ENCODE measurements at places on chromosomes 6 and 20.

GRCh38 chr6:92753956-92754355 is 665.4 kb downstream of the EPHA7 start:
- DNase-seq, result no peak

DNA sequence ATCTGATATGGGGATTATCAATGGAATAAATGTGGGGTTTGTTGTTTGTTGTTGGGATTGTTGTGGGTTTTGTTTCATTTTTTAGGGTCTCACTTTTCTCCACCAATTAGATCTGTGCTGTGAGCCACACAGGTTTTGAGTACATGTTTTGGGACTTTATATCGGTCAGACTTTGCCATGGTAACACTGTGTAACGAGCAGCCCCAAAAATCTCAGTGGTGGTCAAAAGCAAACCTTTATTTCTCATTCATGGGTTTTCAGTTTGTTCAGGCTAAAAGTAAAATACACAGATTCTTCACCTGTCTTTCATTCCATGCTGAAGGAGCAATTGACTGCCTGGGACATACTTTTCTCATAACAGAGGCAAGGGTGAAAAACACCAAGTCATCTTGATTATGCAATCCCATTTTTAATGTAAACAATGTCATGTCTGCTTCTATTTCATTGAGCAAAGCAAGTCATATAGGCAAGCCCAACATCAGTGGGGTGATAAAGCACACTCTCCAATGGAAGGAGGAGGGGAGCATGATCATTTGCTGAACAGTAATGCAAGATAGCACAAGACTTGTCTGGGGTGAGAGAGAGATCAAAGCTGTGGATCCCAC is 101.1 kb upstream of the PLCB4 start:
- no peak for DNase-seq

- no peak for DNase-seq
Measured at GRCh38 chr6:5302220-5302946, 41.1 kb downstream of the FARS2 start.

DNA sequence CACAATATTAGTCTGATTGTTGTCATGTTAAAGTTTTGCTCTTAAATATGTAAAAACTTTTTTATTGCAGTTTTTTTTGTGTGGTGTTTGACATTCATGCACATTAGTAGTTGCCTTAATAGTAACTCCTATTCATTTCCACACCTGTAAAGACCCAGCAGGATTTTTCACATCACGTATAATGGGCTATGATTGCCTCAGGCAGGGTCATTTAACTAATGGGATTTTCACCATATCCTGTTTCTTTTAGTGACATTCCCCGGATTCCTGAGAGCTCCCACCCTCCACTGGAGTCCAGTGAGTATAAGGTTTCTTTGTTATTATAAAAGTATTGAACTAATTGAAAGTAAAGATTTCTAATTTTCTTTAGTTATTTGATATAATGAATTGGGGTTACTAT is 359.2 kb downstream of the RIMS1 start:
- DNase-seq, result no peak

GRCh38 chr20:58698741-58699622 is 6.4 kb downstream of the NPEPL1 start:
- no peak for DNase-seq

- DNase-seq, result no peak
Measured at GRCh38 chr6:169996378-169997051, 245.1 kb downstream of the ERMARD start.

GRCh38 chr6:3506751-3507383 is 50.0 kb upstream of the SLC22A23 start:
- DNase-seq, result no peak
